COR-L47 (cell line): ENCODE measurements at places on chromosomes 13 and 19.
A peak's percentile ranks its signal among the peaks of the same experiment; 100 is the strongest.

GRCh38 chr13:80030491-80030890, 310.4 kb downstream of the SPRY2 start:
- DNase-seq: peak; percentile 4

GRCh38 chr13:79987761-79988160, 353.2 kb downstream of the SPRY2 start:
- DNase-seq: no peak

DNA sequence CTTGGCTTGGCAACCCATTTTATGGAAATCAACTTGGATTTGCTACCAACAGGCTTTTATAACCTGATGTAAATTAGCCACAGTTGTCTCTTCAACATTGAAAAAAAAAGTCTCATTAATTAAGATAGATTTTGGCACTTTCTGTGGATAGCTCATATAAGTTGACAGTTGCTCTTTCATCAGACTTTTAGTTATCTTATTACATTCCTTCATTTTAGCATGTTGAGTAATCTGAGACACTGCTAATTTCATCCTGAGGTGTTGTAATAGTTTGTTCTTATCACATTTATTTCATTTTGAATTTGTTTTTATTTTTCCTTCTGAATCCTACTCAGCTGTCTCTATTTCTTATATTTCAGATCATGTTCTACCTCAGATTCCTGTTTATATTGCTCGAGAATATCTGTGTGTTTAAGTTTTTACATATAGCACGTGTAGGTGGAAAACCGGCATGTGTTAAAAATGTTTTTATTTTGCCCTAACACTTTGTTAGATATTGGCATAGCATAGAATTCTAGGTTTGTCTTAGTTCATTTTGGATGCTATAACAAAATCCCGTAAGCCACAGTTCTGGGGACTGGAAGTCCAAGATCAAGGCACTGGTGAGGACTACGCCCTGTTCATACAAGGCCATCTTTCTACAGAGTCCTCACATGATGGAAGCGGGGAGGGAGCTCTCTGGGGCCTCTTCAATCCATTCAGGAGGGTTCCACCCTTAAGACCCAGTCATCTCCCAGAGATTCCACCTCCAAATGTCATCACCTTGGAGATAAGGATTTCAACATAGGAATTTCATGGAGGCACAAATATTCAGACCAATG, 239.4 kb downstream of the COL4A1 start:
- DNase-seq: no peak

- peak; percentile 55 for DNase-seq
These were observed 22.5 kb downstream of the IQCN start for GRCh38 chr19:18251587-18252369.

DNA sequence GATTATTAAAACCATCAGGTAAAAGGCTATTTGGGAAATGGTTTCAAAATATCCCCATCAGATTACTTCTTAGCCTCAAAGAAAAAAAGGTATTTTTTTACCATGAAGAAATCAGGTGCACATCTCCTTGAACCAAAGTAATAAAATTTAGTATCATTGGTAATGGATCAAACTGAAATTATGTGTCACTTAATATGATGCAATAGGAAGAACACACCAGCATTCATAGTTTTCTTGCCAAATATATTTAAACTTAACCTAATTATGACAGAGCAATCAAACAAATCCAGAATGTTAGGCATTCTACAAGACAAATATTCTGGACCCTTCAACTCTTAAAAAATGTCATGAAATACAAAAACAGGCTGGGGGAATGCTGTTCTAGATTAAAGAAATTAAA, 4.1 kb upstream of the ZNF420 start:
- no peak for DNase-seq

DNA sequence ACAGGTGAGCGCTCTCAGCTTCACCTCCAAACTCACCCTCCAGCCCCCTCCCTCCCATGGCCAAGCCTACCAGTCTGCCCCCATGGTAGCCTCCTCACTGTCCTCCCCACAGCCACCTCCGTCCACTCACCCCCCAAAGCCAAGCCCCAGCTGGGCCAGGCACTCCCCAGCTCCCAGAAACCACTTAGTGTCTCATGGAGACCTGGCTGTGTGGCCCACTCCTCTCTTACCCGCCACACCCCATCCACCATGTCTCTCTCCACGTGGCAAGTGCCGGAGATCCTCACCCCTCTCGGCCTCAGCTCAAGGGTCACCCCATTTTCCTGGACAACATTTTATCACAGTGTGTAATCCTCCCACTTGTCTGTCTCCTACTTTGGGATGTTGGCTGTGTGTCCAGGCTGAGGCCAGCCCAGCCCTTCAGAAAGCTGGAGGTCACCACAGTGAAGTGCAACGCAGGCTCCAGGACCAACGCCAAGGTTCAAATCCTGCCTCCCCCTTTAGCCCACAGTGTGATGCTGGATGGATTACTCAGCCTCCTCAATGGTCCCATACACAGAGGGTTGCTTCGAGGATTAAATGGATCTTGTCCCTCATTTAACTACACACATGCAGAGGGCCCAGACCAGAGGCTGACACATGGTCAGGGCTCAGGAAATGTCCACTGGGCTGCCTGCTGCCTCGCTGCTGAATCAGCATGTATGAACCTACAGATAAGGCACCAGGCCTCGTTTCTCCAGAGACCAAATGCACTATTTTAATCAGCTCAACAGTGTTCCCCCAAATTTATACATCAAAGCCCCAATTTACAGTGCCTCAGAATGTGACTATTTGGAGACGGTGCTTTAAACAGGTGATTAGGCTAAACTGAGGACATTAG, 71.3 kb downstream of the CEBPG start:
- no peak for DNase-seq

- DNase-seq: no peak
These were observed 819.5 kb downstream of the DIAPH3 start for GRCh38 chr13:59343993-59344822.

DNA sequence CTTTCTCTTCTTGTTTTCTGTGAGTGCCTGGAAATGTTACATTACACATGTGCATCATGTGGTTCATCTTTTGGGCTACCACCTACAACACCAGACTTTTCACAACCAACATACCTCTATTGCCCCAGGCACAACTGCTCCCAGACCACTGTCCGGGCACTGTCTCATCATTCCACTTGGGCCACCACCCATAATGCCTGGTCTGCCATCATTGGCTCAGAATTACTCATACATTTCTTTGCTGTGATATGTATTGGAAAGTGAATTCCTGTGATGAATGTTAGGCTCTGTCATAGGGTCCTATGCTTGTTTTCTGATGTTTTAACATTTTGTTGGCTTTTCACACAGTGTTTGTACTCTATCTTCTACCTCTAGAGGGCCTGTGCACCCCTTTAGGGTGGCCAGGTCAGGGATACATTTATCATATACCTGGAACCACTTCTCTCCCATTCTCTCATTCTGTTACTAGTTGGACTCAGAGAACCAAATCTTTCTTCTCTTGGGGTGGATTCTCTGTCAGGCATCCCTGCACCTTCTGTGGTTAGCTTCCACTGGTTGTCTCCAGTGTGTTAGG, 172.8 kb downstream of the NHLRC3 start:
- DNase-seq: no peak

- no peak for DNase-seq
These were observed 121.0 kb upstream of the LSM14A start for GRCh38 chr19:34051255-34051654.

DNA sequence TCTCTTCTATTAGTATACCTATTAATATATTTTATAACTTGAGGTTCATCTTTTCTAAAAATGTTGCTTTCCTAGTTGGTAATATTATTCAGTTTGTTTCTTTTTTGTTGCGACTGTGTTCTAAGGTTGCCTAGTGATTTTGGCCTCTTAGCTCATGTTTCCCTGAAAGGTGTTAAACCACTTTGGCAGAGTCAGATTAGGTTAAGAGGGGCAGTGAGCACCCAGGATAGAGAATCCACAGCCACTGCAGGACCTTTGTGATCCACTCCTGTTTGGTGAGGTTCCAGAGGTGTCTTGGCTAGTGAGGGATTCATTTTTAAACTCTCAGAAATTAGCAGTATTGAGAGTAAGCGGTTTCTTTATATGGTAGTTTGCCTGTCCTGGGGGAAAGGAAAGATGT, 14.9 kb upstream of the GPR18 start:
- DNase-seq: no peak

DNA sequence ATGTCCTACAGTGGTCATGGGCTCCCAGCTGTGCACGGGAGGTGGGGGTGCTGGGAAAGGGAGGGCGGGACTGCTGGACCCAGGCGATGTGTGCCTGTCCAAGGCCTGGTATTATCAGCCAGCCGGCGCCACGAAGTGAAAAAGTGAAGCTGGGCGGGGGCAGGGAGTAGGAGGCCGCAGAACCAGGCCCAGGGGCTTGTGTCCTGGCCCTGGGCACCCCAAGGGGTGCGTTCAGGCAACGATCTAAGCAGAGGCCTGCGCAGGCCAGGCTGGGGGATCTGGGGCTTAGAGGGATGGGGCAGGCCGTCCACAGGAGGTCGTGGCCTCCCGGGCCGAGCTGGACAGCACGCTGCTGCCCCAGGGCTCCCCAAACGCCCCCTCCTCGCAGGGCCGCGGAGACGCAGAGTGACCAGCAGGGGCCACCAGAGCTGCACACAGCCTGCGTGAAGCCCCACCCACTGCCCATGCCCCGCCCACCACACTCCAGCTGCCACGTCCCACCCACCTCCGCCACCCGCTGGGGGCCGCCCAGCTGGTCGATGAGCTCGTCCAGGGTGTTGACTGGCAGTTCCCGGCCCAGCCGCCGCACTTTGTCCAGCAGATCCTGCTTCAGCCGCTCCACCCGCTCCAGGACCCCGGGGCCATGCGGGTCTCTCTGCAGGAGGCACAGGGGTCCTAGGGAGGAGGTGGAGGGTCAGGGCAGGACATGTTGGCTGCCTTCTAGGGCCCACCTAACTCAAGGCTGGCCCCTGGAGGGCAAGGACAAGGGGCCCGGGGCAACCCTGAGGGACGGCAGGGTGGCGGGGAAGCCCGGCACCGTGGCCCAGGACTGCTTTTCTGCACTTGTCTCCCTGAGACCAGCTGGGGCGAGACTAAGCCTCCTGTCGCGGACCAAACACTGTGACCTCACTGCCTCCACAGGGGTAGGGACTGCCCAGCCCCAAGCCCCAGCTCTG, 9.5 kb downstream of the GPX4 start:
- DNase-seq: peak; percentile 53

- DNase-seq: peak; percentile 3
These were observed 1.4 kb downstream of the HNRNPUL1 start for GRCh38 chr19:41265395-41266153.

DNA sequence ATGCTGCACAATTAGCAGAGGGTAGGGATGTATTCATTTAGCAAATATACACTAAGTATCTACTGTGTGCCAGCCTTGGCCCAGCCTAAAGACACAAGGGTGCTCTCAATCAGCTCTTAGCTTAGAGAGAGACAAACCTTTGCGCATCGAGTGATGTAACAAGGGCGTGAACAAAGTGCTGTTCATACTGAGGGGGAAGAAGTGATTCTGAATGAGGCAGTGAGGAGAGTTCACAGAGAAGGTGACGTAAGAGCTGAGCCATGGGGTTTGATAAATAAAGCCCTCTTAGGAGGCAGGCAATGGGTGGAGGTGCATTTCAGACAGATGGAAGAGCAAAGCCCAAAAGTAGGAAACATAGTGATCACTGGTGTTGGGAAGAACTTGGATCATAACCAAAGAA, 68.5 kb downstream of the FLT1 start:
- no peak for DNase-seq

GRCh38 chr19:56101746-56102535, 19.2 kb downstream of the ZNF787 start:
- no peak for DNase-seq

GRCh38 chr13:29847501-29847983, 2.9 kb downstream of the UBL3 start:
- DNase-seq: no peak

DNA sequence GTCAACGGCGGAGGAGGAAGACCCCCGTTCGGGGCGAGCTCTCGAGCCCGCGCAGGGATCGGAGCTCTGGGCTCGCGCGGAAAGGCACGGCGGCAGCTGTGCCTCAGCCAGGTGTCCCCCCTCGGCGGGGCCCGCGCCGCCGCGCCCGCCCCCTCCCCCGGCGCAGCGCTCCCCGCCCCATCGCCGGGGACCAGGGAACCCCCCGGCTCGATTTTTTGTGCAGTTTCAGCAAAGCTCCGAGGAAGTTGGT, 110.0 kb downstream of the KCNRG start:
- peak; percentile 80 for DNase-seq

DNA sequence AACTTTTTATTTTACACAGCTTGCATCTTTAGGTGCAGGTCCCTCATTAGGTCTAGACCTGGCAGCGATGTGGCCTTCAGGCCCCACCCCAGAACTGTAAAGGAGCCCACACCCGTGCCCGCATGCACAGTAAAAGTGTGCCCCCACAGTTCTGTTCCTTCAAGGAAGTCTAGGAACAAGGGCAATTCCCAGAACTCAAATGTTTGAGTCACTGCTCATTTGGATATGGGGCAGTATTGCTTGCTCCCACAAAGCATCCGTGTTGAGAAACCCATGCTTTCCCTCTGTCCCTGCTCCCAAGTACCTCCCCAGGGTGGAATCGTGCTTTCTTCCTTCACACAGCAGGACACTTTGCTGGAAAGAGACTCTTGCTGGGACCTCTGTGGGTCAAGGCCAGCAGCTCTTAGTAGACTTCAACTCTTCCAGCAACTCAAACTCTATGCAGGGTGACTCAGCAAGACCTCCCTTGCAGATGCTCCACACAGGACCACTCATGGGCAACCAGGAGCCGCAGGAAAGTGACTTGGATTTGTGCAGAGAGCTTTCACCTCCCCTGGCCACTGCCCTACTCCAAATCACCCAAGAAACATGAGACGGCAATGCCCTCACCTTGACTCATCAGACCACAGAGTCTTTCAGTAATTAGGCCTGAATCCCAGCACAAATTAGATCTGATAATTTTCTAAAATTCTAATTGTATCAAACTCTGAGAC, 12.3 kb downstream of the SLC7A1 start:
- DNase-seq: no peak

- DNase-seq: no peak
These were observed 65.7 kb downstream of the DACH1 start for GRCh38 chr13:71801165-71801760.

- peak; percentile 78 for DNase-seq
These were observed 175.5 kb upstream of the SERP2 start for GRCh38 chr13:44197791-44198770.

DNA sequence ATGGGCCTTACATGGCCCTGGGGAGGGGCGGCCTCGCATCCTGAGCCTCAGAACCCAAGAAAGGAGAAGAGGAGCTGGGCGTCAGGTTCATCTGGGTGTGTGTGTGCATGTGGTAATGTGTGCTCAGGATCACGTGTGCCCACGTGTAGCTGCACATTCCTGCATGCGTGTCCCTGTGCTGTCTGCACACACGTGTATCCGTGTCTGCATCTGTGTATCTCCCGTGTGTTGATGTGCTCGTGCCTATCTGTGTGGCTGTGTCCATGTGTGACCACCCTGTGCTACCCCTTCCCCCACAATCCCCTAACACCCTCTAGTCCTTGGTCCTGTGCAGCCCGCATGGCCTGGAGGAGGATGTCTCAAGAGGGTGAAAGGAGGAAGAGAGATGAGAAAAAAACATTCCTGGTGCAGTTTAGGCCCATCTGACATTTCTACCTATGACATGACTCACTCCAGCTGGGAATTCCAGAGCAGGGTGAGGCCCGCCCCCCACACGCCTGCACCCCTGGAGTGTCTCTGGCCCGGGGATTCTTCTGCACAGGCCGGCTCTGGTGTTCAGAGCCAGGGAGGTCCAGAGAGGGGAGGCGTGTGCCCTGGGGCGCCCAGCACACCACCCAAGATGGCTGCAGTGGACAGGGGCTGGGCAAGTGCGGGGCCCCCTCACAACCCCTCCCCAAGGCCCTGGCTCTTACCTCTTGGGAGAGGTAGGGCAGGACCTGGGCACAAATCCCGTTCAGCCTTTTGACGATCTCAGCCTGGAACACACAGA, 7.1 kb downstream of the TLE5 start:
- DNase-seq: no peak
